ENCODE measurements at places on chromosomes 12 and 14.

GRCh38 chr12:90622431-90622830 lies 332.5 kb downstream of the CCER1 start:
- DNase-seq = no peak

DNA sequence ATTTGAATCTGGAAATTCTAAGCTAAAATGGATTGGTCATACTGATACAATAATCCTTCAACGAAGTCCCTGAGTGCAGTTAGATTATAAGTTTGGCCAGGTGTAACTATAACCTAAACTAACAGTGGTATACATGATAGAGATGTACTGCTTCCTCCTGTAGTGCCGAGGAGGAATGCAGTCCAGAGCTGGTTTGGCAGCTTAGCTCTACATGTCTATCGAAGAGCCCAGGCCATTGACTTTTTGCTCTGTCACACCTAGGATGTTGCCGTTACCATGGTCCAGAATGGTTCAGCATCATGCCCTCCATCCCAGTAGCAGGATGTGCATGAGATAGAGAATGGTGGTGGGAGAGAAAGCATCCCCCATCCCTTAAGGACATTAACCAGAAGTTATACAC lies 318.1 kb downstream of the ZFP36L1 start:
- DNase-seq = no peak

DNA sequence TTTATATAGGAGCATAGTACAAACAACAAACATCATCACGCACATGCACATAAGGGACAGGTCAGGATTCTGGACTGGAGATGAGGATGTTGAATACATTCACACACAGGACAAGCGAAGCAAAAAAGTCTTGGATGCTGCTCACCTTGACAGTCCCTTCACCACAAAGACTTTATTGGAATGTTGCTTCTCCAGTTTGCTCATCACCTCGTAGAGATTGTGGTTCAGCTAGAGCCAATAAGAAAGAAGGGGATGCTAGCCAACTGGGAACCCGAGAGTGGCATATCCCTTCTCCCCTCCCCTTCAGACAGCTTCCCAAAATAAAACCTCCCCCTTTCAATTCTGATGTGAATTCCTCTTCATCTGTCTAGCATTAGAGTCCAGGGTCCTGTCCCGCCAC lies 25.4 kb upstream of the SMAGP start:
- no peak for DNase-seq

- DNase-seq = no peak
Measured at GRCh38 chr12:132544080-132544397, 54.1 kb downstream of the FBRSL1 start.

DNA sequence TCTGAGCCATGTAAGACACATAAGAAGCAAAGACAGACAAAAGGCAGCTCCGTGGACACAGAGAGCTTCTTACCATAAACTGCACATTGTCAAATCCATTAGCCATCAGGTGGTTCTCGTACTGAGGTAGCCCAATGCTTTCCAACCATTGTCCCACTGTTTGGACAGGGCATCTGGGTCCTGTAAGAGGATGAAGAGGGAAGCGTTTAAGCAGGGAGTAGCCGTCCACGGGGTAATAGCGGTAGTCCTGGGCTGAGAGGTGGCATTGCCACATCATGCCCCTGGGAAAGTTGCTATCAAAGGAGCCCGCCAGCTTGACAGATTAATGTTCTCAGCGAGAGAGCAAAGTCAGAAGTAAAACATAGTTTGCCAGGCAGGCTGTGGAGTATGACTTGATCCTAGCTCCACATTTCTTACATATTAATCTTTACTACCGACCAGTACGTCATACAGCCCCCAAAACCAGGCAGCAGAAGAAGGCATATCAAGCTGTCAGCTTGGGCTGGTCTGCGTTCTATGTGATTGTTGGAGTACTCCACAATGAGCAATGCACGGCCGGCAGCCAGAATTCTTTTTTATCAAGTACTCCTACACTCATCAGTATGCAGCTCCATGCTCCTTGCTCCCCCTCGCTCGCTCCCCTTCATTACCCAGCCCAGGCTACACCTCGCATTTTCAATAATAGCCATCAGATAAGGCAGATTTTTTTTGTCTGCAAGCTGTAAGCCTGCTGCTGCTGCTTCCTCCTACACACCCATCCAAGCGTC lies 493.2 kb upstream of the GARIN6 start:
- DNase-seq = no peak

- DNase-seq = peak; percentile 63
Measured at GRCh38 chr12:14605401-14605989, 37.8 kb upstream of the PLBD1 start.
